ENCODE measurements at places on chromosomes 1 and 21.

- no peak for DNase-seq
Measured at GRCh38 chr1:3905953-3906671, 6.0 kb upstream of the C1orf174 start.

DNA sequence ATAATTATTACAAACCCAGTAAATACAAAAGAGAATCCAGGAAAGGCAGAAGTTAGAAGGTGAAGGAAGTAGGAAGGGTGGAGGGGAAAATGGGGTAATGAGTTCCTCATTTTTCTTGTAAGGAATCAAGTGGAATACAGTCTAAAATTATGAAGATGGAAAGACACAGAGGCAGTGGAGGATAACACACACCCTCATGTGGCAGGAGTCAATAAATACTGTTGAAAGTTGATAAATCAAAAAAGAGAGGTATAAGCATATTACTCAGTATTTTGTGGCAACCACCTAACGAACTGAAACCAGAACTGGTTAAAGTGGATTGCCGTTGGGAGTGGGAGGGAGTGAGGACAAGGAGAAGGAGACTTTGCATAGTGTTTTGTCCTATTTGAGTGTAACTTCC lies 78.6 kb upstream of the SLC44A3 start:
- no peak for DNase-seq

GRCh38 chr1:147218606-147219005 lies 6.5 kb downstream of the FMO5 start:
- no peak for DNase-seq

GRCh38 chr1:100009458-100009857 lies 39.7 kb downstream of the SLC35A3 start:
- DNase-seq = no peak

- no peak for DNase-seq
Measured at GRCh38 chr1:169012416-169012815, 94.1 kb upstream of the ATP1B1 start.

DNA sequence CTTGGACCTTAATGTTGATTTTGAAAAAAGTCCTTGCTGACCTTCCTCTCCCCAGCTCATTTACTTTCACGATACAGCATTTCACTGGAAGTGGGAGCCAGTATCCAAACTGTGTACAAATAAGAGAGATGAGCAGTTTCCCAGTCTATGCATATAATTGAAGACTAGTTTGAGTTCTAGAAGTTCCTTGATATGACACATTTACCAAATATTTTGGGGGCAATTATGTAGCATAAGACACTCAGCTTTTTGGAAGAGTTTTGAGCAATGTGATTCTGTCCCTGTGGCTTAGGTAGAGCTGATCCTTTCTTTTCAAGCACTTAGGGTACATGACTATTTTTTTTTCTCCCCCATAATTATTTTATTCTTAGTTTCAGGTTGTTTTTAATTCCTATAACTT lies 26.4 kb downstream of the GIPC2 start:
- no peak for DNase-seq

- DNase-seq = no peak
Measured at GRCh38 chr1:177849579-177850290, 120.1 kb downstream of the SEC16B start.

- peak; percentile 42 for DNase-seq
Measured at GRCh38 chr1:18776777-18777176, 82.7 kb downstream of the TAS1R2 start.

- DNase-seq = no peak
Measured at GRCh38 chr21:29145852-29146453, 15.5 kb downstream of the MAP3K7CL start.

GRCh38 chr1:115158181-115158580 lies 68.9 kb upstream of the TSPAN2 start:
- DNase-seq = no peak

DNA sequence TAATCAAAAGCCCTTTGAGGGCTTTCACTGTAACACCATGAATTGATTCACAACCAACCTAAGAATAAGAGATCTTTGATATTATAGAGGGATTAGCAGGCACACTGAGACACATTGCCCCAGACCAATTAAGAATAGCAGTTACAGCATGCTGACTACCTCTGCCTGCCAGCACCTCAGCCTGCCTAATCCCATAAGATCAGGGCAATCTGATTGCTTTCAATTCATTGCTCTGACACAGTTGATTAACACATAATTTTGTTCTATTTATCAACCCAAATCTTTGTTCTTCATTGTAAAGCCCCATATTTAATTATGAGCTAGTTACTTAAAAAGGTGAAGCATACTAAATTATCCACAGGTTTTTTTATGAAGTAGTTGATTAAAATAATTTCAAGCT lies 548.8 kb upstream of the ZP4 start:
- DNase-seq = no peak

DNA sequence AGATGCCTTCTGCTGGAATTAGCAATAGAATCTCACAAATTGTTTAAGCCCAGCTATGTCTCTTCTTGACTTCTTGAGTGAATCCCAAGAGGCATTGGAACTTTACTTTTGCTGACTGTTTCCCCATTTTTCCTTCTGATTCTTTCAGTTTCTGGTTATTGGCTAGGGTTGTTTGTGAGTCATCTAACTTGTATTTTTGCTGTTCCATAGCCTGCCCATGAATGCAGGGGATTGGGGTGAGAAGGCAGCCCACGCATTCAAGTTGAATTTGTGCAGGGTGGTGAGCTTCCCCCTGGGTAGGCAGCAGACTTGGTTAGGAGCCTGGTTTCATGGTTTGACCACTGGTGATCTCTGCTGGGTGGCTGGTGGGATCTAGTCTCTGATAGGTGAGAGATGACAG lies 10.4 kb upstream of the KLF17 start:
- DNase-seq = no peak

DNA sequence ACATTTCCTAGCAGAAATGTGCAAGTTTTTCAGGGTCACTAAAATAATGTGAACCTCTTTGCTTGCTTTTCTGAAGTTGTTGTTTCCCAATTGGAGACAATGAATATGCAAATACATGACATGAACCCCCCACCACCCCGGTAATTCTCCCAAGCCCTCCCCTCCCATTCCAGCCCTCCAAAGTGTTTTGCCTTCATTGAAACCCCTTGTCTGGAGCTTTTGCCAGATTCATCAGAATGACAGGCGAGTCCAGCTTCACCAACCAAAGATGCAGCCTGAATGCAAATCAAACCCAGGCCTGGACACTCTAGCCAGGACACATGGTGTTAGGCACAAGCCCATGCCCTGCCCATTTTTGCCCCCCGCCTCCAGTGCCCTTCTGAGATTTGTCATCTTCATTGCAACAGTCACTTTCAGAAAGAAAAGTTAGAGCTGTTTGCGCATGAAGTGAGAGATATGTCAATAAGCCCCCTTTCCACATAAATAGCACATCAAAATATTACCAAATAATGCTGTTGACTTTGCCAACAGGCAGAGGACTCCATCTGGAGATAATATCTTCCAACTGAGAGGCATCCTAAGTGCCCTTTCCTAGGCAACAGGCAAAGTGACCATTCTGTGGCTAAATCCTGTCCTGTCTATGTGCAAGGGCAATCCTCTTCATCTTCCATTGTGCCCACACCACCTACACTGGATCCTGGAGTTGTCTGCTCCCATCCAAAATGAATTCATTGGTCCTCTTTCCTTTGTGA lies 145.6 kb upstream of the NFIA start:
- DNase-seq = no peak

DNA sequence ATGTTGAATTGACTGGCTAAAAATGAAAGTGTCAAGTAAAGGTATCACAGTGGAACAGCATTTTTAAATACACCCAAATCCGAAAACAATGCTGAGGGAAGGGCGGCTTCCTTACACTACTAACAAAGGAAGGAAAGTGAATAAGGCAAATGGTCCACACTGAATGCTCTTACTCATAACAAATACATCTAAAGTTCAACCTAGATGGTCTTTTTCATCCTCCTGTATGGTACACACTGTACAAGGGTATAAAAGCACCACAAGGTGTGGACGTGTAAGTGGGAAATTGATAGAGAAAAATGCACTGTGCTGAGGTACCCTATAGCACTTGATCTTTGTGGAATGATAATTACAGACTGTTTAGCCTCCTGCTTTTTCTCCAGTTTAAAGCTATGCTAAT lies 7.1 kb upstream of the PALMD start:
- DNase-seq = no peak

DNA sequence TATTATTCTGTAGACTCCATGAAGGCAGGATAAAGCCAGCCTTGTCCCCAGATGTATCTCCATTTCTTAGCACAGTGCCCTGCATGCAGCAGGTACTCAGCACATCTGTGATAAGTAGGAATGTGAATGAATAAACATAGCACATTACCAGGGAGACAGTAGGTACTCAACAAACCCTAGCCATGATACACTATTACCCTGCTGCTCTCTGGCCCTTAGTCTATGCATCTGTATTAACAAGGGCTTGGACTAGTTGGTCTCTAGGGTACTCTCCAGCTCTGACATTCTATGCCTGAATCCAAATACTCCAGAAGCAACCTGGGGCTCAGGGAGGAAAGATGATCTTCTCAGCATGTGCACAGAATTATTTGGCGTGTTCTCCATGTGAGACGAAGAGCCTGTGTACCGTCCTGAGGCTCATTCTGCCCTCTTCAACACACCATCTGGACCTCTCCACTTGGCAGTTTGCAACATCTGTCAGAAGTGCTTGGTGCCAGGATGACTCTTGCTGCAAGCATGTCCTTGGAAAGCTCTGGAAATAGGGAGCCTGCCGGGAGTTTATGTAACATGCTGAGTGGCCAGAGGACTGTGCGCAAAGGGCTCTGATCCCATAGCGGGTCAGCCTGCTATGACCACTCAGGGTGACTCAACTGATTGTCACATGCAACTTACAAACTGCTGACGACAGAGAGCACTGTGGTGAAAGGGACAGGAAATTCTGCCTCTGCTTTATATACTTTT lies 228.2 kb upstream of the USP24 start:
- DNase-seq = no peak

DNA sequence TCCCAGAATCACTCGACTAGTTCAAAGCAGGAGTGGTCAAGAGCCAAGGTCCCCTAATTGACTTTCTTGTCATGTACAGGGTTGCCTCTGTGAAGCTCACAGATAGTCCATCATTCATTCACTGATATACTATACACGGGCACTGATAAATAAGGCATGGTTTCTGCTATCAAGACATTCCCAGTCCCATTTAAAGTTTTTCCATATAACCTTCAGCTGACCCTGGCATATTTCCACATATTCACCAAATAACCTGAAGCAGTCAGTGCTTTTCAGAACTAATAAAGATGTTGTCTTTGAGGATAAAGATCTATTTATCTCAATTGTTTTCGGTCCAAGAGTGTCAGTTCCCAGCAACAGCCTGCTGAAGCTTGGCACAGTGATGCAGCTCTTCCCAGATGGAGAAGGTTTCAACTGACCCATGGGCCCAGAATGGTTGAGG lies 173.4 kb downstream of the ZZZ3 start:
- no peak for DNase-seq

DNA sequence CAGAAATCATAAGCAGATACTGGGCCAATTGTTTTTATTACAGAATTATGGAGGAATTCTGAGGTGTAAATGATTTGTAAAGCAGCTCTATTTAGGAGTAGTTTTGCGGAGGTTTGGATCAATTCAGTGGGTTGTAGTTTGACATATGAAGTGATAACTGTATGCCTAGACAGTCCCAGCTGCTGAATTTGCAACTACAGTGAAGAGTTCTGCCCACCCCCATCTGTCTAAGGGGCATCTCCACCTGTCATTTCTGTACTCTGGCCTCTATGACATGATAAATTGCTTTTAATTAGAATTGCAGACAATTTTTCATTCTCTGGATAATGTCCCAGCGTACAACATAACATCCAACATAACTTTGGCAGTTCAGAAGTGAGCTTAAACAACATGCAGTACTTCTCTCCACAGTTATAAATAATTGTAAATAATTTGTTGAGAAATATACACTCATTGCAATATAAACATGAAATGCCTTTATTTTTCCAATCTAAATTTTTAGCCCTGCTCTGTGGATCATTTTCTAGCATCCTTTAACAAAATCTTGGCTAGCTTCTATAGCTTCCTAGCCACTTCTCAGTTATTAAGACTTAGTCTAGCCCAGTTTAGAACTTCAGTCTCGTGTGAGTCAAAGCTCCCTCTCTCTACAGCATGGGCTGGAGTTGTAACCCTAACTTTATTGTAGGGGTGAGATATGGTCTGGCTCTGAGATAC lies 52.3 kb downstream of the PDE4B start:
- DNase-seq = peak; percentile 3

- no peak for DNase-seq
Measured at GRCh38 chr1:162265983-162266382, 110.7 kb downstream of the SPATA46 start.

GRCh38 chr1:202692959-202693555 lies 17.2 kb downstream of the SYT2 start:
- DNase-seq = peak; percentile 31

DNA sequence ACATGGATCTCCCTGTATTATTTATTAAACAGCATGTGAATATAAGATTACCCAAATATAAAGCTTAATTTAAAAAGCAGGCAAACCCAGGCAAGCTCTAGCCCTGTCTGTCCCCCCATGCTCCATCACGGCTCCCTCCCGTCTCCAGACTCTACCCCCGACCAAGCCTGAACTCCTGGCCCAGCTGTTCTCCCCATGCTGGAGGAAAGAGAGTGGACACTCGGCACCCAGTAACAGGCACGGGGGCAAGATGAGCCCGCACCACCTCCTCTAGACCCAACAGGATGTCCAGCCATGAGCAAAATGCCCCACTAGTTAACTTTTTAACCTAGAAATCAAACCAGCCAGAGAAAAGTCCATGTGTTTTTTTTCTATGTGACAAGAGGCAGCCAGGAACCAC lies 19.3 kb downstream of the SLC19A1 start:
- DNase-seq = no peak

- peak; percentile 21 for DNase-seq
Measured at GRCh38 chr1:223102797-223103533, 40.1 kb downstream of the TLR5 start.

DNA sequence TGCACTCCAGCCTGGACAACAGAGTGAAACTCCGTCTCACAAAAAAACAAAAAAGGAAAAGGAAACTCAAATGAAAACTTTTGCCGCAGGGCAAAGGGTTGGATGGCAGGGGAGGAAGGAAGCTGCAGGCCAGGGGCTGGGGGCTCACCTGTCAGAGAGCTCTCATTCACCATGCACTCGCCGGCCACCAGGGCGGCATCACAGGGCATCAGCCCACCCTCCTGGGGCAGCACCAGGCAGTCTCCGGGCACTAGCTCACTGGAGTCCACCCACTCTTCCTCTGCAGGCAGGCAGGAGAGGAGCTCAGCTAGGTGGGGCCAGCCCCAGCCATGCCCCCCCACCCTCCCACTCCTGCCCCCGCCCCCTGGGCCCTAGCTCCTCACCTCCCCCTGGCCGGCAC lies 11.9 kb downstream of the ATP13A2 start:
- no peak for DNase-seq

DNA sequence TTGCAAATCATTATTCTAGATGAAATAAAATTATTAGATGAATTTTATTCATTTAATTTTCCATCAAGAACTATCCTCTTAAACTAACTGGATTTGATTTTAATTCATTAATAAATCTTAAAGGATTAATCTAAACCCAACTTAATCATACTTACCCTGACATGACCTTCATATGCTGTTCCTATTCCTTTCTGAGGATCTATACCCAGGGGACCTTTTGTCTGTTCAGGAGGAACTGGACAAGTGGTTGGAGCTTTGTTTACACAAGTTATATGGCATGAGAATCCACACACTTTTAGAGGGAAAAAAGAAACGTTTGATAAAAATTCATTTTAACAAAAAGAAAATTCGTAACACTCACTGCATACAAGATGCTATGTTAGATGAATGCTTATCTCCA lies 95.2 kb downstream of the COQ8A start:
- DNase-seq = no peak

All from SK-N-DZ (cell line).